Activated CD4-positive, alpha-beta memory T cell treated with anti-CD3 and anti-CD28 coated beads, Interleukin-2, amount 10 ng/mL, durations not matched to agents 7 days and 5 days (primary cell): ENCODE measurements at places on chromosomes 2 and 18. TPM values are rescaled to one million over a fixed set of nuclear protein-coding genes. Genes with fewer than 3 reads are reported as not detected.

Gene FAM124B
- 1.2 TPM for total RNA-seq

Gene STAT4
- total RNA-seq = 124 TPM

GRCh38 chr18:69326094-69326493 lies 74.6 kb upstream of the DOK6 start:
- no peaks in the 10 kb centered on the region for H3K4me1 ChIP-seq
- H3K27me3 ChIP-seq = no peaks in the 10 kb centered on the region
- no peaks in the 10 kb centered on the region for H3K36me3 ChIP-seq
- H3K27ac ChIP-seq = no peak overlapping the region
- H3K4me3 ChIP-seq = no peak overlapping the region

Gene STK17B
- 365 TPM for total RNA-seq

GRCh38 chr18:68234131-68234530 lies 480.8 kb downstream of the TMX3 start:
- H3K27ac ChIP-seq = no peak overlapping the region
- no peak for DNase-seq
- H3K36me3 ChIP-seq = no peaks in the 10 kb centered on the region
- H3K4me1 ChIP-seq = no peaks in the 10 kb centered on the region
- H3K27me3 ChIP-seq = no peaks in the 10 kb centered on the region
- no peak overlapping the region for H3K4me3 ChIP-seq

DNA sequence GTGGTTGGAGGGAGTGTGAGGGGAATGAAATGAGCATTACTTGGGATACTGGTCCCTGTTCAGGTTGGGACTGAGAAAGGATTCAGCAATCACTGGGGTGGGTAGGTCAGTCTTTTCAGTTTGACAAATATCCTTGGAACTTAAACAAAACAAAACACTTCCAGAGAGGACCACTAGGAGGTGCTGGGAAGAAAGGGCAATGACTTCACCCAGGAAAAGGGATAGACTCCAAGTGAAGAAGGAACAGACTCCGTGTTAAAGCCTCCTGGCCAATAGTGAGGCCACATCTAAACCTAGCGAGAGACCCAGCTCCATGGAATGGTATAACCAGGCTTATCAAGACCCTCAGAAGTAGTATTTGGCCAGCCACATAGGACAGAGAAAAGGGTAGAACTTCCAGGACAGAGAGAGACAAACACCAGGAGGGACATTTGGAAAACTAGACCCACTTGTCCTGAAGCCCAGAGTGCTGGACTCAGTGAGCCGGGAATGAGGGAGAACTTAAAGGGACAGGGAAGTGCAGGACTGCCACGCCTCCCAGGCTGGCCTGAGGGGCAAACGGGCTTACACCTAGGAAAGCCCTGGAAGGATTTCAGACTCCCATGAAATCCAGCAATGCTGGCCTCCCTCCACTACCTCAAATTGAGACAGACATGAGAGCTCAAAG lies 19.6 kb upstream of the KCNG3 start:
- H3K4me1 ChIP-seq = peaks cover 7% of the 10 kb centered on the region
- H3K4me3 ChIP-seq = no peak overlapping the region
- H3K27me3 ChIP-seq = peaks cover 2% of the 10 kb centered on the region
- no peak overlapping the region for H3K27ac ChIP-seq
- DNase-seq = no peak
